ENCODE measurements at places on chromosomes 12 and 14.

DNA sequence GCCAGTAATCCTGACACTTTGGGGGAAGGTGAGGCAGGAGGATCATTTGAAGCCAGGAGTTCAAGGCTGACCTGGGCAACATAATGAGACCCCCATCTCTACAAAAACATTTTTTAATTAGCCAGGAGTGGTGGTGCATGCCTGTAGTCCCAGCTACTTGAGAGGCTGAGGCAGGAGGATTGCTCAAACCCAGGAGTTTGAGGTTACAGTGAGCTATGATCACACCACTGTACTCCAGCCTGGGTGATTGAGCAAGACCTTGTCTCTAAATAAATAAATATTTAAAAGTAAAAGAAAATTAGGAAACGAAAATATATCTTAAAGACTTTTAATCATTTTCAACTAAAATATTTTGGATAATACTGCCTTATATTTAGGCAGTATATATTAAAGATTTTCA is 25.9 kb downstream of the CKB start:
- DNase-seq: no peak

DNA sequence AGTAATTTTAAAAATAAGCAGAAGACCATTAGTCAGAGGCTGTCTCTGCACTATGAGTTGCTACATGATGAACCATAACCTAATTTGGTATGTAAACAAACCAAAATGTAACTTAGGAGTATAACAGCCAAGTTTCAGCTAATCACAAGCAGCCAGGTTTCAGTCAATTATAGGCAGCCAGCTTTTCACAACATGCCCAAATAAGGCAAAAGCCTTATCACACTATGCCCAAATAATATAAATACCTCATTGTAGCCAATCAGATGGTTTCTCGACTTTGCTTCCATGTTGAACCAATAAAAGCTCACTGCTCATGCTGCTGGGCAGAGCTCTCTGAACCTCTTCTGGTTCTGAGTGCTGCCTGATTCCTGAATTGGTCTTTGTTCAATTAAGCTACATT is 38.6 kb downstream of the GARIN6 start:
- no peak for DNase-seq

DNA sequence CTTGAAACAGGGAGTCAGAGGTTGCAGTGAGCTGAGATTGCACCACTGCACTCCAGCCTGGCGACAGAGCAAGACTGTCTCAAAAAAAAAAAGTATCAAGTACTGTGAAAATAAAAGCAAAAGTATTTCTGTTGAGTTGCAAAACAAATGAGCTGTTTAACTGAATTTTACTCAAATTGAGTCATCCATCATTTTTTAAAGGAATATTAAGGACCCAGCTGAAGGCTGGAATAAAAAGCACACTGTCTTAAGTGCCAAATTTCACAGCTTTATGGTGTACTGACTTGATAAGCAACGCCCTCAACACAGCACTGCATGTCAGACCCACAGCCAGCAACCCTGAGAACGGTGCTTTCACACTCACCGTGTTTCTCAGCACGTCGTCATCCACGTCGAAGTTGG is 57.9 kb downstream of the AMN start:
- no peak for DNase-seq

DNA sequence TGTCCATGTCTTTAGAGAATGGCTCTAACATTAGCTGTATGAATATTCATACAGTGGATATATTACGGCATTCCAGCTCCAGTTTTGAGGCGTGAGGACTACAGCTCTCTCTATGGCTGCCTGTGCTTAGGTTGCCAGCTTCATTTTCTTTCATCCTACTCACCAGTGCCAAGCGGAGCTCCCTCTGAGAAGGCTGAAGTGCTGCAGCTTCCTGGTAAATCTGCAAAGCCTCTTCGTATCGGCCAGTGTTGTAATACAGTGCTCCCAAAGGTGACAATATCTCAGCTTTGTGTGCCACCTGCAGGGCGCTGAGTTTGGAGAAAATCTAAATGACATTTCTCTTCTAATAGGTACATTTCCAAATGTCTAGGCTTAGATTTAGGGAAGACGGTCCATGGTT is 19.8 kb upstream of the OVCH1 start:
- no peak for DNase-seq

DNA sequence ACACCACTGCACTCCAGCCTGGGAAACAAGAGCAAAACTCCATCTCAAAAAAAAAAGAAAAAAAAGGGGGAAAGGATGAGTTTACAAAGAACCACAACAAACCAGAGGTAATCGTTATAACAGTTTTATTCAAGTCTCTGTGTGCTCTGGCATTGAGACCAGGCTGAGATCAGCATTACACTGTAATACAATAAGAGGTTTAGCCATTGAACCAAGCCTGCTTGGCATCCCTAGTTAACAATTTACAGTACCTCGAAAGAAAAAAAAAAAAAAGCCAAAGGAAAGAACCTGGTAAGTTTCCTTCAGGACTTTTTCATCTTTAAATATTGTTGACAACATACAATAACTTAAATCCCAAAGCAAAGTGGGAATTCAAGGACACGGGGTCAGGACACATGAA is 80.7 kb downstream of the TTC9 start:
- DNase-seq: no peak

- no peak for DNase-seq
Measured at GRCh38 chr12:76345569-76345968, 2.6 kb downstream of the BBS10 start.

- no peak for DNase-seq
Measured at GRCh38 chr12:16281157-16281556, 3.7 kb upstream of the SLC15A5 start.

- DNase-seq: no peak
Measured at GRCh38 chr12:788288-788687, 35.9 kb downstream of the WNK1 start.

DNA sequence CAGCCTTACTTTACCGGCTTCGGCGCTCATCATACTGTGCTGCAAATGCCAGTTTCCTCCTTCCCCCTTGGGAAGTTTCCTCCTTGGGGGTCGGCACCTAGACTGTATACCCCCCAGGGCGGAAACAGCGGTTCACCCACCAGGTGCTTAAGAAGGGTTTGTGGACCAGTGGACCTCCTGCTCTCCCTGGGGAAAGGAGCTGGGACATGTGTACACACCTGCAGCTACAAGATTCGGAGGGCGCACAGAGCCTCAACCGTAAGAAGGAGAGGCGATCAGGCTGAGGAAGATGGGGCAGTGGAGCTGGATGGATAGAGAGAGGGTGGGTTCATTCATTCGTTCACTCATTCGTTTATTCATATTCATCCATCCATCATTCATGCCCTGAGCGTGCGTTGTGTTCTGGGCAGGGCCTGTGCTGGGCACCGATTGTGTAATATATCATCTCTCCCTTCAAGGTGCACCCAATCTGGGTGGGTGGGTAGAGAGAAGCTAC is 717 bp upstream of the ZNF839 start:
- DNase-seq: no peak

DNA sequence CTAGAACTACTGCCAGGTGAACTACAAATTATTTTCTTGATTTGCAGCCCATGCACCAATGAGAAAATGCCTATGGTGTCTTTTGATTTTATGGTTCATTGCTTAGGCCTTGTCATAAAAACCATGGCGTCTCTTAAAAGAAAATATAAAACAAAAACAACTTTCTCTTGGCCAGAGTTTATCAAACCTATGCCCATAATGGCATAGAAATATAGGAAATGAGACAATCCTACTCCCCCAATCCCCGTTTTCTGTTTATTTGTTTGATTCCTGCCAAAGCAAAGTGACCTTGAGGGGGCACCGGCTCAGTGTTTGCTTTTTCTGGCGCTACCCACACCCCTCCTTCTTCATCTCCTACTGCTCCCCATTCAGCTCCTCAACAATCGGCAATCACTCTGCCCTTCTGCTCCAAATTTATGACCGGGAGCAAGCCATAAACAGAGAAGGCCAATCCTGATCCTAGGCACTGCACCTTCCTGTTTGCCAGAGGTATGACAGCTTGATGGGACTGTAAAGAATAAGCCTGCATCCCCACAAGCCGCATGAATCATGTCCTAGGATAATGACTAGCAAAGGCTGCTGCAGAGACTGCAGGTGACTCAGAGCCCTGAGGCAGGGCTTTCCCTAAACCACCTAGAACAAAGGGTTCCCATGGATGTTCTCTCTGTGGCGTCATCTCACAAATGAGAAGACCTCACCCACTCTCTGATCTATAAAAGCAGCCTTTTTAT is 874.9 kb downstream of the NRXN3 start:
- no peak for DNase-seq

- no peak for DNase-seq
Measured at GRCh38 chr12:130746546-130746945, 30.4 kb upstream of the RIMBP2 start.

- no peak for DNase-seq
Measured at GRCh38 chr14:94771158-94771905, 1.4 kb upstream of the GSC start.

- DNase-seq: no peak
Measured at GRCh38 chr14:38982837-38983236, 120.2 kb downstream of the SEC23A start.

- no peak for DNase-seq
Measured at GRCh38 chr12:44389038-44389437, 487.1 kb downstream of the NELL2 start.

GRCh38 chr14:34330846-34331245 is 131.2 kb downstream of the SPTSSA start:
- no peak for DNase-seq

GRCh38 chr14:50051106-50051505 is 65.3 kb downstream of the VCPKMT start:
- no peak for DNase-seq

DNA sequence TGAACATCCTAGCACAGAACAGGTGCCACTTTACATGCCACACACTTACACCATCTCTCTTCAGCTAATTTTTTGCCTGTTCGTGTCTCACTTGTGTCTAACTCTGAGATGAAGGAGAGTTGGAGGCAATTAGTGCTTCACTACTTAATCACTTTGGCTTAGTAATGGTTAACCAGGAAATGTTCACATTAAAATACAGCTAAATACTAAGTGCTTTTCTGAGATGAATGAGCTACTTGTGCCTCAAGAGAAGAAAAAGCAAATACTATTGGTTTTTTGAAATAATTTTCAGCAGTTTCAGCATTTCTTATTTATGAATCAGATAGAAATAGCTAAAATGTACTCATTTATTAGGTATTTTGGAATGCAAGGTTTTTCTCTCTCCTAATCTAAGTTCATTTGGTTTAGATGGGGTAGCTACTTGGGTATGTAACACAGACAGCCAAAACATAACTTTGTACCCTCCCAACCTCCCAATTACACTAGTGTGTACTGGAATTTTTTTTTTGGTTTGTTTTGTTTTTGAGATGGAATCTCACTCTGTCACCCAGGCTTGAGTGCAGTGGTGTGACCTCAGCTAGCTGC is 1474.1 kb upstream of the SEL1L start:
- DNase-seq: no peak

DNA sequence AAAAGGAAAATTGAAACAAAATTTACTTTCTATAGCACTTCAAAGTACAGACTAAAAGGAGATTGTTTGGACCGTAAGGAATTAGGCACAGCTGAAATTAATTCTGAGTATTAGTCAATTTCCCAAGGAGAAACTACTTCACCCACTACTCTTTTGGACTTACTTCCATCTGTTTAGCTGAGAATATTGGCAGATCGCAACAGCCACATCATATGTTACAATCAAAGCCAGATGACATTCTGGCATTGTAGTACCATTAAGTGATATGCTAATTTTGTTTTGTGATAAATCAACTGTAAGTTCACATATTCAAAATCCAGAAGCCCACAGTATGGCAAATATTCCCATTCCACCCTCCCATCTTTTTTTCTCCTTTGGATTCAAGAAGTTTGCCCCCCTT is 47.1 kb upstream of the ANKS1B start:
- no peak for DNase-seq

- DNase-seq: no peak
Measured at GRCh38 chr14:31170411-31170810, 37.2 kb downstream of the HECTD1 start.

DNA sequence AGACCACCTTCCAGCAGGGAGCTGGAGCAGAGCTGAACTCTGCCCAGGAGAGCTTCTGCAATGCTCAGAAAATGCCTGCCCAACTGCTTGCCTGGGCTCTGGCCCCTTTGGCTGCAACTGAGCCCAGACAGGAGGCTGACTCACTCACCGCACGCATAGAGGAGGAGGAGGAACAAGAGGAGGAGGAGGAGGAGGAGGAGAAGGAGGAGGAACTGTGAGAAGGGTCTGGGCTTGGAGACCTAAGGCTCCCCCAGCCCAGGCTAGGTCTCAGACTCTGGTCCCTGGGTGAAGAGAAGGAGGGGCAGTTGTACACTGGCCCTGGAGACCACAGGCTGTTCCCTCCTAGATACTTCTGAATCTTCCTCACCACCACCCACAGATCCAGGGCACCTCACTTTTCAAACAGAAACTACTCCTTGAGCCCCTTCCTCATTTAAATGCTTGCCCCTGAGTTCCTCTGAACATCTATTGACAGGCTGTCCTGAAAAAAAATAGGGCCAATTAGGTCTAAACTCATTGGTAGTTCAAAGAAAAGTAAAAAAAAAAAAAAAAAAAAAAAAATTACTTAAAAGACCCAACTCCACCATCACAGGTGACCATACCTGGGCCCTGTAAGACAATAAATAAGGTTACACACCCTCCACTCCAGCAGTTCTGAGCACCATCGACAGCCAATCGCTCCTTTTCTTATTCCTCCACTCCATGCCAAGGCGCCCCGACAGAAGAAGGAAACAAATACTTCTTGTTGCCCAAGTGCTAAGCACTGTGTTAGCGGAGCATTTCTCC is 674 bp downstream of the VDR start:
- DNase-seq: no peak

DNA sequence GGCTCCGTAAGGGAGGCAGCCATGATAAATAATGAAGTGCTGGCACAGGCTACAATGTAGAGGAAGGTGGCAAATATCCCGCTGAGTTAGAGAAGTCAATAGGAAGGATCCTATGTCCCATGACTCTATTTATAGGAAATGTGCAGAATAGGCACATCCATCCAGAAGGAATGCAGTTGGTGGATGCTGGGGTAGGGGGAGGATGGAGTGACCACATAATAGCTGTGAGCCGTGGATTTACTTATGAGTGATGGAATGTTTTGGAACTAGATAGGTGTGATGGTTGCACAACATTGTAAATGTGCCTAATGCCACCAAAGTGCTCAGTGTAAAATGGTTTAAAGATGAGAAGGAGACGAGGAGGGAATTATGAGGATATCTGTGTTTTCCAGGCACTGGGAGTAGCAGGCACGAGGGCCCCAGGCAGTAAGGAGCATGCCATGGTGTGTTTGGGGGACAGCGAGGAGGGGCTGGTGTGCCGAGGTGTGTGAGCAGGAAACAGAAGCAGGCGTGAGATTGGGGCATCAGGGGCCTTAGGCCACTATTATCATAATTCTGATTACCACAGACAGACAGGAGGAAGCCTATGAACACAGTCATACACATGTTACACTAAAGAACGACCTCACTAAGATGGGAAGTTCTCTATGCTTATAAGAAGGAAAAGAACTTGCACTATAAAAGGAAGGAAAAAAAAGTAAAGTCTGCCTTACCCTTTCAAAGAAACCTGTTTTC is 837.3 kb upstream of the TMEM132C start:
- no peak for DNase-seq

GRCh38 chr14:37587131-37587803 is 7.8 kb downstream of the FOXA1 start:
- DNase-seq: no peak
